ELF-1 (cell line): ENCODE measurements at places on chromosomes 3 and 15.
A peak's percentile ranks its signal among the peaks of the same experiment; 100 is the strongest.

DNA sequence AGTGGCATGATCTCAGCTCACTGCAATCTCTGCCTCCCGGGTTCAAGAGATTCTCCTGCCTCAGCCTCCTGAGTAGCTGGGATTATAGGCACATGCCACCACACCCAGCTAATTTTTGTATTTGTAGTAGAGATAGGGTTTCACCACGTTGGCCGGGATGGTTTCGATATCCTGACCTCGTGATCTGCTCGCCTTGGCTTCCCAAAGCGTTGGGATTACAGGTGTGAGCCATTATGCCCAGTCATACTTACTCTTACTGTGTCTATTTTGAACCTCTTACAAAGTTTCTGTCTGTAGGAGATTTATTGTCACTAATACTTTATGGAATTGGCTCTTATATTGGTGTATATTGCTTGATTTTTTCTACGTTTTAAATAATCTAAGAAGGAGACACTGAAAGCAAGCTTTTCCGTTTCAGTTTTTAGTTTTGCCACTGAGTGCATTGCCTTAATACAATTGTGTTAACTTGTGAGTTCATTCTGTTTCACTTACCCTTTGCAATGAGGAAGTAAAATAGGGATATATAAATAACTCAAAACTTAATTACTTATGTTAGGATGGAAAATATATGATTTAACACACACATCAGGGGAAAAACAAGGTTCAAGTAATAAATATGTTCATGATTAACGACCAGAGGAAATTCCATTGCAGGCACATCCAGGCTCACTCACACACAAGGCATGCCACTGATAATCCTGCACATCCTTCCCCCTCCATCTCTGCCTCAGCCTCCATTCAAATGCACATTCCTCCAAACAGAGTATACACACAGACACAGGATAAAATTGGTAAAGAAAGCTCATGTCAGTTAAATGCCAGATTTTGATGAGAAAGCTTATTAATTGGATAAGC, 279.3 kb upstream of the RASGRP1 start:
- DNase-seq, result no peak

GRCh38 chr3:119227070-119227850, 13.4 kb downstream of the B4GALT4 start:
- no peak for DNase-seq

DNA sequence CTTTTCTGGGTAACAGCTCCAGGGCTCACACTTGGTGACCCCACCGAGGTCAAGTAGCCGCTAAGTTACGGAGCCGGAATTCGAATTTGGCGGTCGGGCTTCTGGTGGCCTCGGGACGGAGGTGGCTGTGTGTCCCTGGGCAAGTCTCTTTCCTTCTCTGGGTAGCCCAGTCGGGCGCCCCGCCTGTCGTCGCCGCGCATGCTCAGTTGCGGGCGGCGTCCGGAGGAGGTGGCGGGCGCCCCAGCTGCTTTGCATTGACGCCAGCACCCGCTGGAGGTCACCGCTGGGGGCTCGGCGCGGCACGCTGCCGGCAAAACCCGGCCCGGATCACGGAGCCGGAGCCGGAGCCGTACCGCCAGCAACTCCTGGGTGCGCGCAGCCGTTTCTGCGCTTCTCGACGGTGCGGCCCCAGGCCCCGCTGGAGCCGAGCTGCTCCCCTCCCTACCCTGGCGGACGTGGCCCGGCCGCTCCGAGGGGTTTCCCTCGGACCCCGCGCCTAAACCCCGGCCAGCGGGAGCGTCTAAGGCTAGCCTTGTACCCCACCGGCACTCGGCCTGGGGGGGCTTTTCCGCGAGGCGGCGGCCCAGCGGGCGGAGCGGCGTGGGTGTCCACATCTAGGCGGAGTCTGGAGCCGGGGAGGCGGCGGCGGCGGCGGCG, 474 bp upstream of the PDE8A start:
- peak; percentile 99 for DNase-seq

GRCh38 chr3:54963641-54964040, 35.8 kb upstream of the LRTM1 start:
- DNase-seq, result no peak

DNA sequence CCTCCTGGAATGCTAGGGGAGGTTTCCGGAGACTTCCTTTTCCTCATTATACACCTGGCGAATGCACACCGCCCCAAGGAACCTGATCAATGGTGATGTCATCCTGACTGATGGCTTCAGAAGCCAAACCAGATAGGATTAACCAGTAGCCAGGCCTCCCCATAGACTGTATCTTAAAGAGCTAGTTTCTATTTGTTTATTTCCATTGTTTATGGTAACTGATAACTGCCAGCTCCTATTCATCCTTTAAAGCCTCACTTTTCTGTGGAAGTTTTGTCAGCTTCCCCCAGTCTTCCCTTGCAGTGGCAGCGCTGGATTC, at the start of gene MKRN2OS:
TSS of gene MKRN2OS (minus strand) at position 27 of the 319 bp plus-strand sequence. CDS start 35 bp downstream, outside the sequence.
- peak; percentile 54 for DNase-seq

GRCh38 chr3:148379763-148380382, 317.8 kb upstream of the AGTR1 start:
- DNase-seq, result peak; percentile 44

DNA sequence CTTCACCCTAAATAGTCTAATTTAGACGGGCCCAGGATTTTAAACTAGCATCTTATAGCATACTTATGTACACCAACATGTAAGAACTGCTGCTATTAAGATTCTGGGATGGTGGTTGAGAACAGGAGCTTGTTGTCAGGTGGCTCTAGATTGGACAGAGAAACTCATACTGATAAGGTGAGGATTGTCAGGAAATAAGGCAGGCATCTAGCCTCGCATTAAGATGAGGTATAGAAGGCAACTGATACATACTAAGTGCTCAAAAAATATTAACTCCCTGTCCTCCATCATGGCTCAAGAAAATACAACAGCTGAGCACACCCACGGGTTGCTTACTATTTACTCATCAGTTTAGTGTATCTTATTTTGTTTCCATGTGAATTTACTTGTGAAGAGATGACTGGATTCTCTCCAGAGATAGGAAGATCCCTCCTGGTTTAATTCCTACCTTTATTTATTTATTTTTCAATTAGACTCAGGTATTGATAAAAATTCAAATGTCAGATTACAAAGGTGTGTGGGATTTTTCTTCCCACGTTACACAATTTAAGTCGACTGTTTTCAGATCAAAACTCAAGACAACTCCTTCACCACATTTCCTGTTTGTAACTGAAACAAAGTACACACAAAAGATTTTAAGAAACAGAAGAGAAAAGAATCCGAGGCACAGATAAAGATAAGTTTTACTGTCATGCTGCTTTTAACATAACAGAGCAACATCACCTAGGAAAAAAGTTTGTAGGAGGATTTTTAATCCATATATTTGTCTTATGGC, at the start of gene TRAT1:
TSS of gene TRAT1 (plus strand) at position 664 of the 775 bp plus-strand sequence. CDS start 142 bp downstream, outside the sequence.
- no peak for DNase-seq

DNA sequence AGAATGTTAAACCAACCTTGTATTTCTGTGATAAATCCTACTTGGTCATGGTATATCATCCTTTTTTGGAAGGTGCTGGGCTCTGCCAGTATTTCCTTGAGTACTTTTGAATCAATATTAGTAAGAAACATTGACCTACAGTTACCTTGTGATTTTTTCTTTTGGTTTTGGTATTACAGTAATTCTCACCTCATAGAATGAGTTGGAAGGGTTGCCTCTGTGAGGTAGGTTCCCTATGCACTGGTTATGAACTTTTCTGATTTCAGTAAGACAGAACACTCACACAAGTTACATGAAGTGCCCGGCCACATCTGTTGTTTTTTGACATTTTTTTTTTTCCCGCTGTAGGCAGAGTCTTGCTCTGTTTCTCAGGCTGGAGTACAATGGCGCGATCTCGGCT, 20.0 kb downstream of the PCCB start:
- no peak for DNase-seq

- DNase-seq, result no peak
Observed at GRCh38 chr15:42490291-42490670, 660 bp downstream of the ZNF106 start.

DNA sequence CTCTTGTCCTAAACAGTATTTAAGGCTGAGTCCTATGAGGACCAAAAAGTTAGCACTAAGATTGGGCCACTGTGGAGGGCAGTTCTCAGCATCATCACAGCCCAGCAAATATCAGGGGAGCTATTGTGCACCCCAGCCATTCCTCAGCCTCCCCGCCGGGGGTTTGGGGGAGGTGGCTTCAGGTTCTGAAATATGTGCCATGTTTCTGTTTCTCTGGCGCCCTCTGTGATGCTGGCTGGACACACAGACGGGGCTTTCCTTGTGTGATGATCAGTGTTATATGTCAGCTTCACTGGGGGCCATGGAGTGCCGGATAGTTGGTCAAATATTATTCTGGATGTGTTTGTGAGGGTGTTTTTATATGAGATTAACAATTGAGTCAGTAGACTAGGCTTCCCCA, 106.8 kb downstream of the GABRG3 start:
- DNase-seq, result no peak
